ENCODE measurements at places on chromosomes 4 and X.

DNA sequence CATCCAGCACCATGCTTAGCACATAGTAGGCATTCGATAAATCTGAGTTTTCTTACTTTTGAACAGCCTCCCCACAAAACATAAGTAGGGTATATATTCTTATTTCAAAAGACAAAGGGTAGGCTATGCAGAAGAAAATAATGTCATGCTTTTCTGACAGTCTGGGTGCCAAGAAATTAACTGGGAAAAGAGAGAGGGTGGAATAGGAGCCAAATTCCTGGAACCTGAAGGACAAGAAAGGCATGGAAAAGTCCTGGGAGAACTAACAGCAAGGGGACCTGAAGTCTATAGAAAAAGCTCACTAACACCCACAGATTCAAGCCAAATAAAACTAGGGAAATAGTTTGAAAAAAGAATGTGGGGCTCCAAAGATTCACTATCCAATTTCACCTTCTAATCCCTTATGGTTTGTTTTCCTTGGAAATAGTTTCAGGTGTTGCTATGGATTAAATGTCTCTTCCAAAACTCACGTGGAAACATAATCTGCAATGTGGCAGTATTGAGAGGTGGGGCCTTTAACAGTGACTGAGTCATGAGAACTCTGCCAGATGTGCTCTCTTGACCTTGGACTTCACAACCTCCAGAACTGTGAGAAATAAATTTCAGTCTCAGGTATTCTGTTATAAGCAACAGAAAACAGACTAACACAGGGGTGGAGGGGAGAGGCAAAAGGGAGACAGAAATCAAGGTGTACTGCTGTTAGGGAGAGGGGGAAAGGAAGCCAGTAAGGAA, 173.3 kb upstream of the ARHGEF9 start:
- no peak for DNase-seq

GRCh38 chrX:3094261-3094660, 53.0 kb downstream of the ARSF start:
- no peak for DNase-seq

DNA sequence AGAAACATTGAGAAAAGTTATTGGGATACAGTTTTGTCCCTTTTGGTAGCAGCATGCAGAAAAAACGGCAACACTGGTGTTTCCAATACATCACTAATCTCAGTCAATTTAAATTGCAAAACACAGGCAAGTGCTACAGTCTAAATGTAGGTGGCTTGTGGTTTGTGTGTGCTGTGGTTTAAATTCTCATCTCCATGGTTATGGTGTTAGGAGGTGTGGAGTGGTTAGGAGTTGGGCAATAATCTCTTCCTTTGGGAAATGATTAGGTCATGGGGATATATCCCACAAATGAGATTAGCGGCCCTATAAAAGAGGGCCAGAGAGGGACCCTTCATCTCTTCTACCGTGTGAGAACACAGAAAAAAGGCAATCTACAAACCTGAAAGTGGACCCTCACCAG, 1344.3 kb downstream of the ADGRL3 start:
- DNase-seq, result no peak

- DNase-seq, result no peak
Measured at GRCh38 chr4:153825691-153826090, 36.8 kb upstream of the SFRP2 start.

GRCh38 chrX:16966752-16967448, 20.4 kb downstream of the REPS2 start:
- DNase-seq, result no peak

GRCh38 chrX:39758791-39759525, 338.8 kb downstream of the BCOR start:
- DNase-seq, result no peak

DNA sequence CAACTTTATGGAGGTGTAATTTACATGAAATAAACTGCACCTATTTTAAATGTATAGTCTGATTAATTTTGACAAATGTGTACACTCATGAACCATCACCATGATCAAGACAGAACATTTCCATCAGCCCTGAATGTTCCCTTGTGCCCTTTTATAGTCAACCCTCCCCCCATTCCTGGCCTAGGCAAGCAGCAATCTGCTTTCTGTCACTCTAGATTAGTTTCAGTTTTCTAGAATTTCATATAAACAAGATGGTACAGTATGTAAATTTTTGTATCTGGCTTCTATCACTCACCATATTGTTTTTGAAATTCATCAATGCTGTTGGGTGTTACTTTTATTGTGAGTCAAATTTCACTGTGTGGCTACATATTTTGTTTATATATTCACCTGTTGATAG, 234.2 kb upstream of the RPS6KA3 start:
- no peak for DNase-seq

GRCh38 chr4:1573830-1574459, 110.2 kb downstream of the FAM53A start:
- DNase-seq, result no peak

GRCh38 chrX:30230395-30230794, at the start of gene MAGEB3:
Gene MAGEB3 (plus strand): TSS chrX:30230657. CDS start chrX:30235925, 5,268 bp downstream.
- DNase-seq, result no peak

- DNase-seq, result no peak
Measured at GRCh38 chr4:125266901-125267604, 47.7 kb upstream of the FAT4 start.

- DNase-seq, result no peak
Measured at GRCh38 chr4:138788267-138788790, 227.3 kb upstream of the NOCT start.

DNA sequence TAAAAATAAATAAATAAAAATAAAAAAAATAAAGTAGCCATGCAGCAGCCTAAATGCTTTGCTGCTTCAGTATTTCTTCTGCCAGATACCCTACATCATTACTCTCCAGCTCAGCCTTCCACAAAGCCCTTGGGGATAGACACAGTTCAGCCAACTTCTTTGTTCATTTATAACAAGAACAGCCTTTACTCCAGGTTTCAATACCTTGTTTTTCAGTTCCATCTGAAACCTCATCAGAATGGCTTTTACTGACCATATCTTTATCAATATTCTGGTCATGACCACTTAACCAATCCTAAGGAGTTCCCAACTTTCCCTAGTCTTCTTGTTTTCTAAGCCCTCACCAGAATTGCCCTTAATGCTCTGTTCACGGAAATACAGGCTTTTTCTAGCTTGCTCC, 128.3 kb upstream of the MED14 start:
- DNase-seq, result no peak

- no peak for DNase-seq
Measured at GRCh38 chrX:53281321-53281822, at the start of gene IQSEC2. Gene IQSEC2 (minus strand): TSS chrX:53281584.

Measured in stimulated activated naive CD8-positive, alpha-beta T cell treated with anti-CD3 and anti-CD28 coated beads, Interleukin-15, Interleukin-2, amounts not matched to agents 100 U/mL and 50 U/mL, for 24 hours (primary cell).